ENCODE measurements at places on chromosomes 4 and X.

- DNase-seq: no peak
Measured at GRCh38 chr4:143184217-143184502, 557 bp upstream of the USP38 start.

- no peak for DNase-seq
Measured at GRCh38 chr4:24853142-24853541, 57.8 kb downstream of the SOD3 start.

- no peak for DNase-seq
Measured at GRCh38 chrX:55335296-55335695, 70.6 kb upstream of the PAGE3 start.

DNA sequence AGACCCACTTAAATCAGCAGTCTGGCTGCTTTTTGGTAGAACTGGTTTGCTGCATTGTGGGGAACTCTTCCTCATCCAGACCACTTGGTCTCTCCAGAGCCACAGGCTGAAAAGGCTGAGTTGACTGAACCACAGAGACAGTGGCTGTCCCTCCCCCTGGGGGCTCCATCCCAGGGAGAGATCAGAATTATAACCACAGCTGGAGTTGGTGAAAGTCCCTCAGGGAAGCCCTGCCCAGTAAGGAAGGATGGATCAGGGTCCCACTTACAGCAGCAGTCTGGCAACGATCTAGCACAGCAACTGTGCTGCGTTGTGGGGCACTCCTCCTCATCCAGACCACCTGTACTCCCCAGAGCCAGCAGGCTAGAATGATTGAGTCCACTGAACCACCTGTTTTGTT, 212.7 kb downstream of the SOX3 start:
- DNase-seq: no peak

DNA sequence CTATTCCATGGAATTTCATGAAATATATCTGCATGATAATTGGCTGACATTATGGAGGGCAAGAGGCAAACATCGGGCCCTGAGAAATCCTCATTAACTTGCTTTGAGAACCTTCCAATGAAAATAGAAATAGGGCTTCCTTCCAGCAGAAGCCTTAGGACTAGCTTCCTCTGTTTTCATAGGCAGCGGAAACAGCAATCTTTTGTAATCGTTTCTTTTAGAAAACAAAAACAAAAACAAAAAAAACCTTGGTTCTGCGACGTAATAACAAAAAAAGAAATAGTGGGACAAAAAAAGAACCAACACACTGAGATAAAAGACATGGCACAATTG, 62.9 kb downstream of the GEMIN8 start:
- DNase-seq: no peak

GRCh38 chrX:8310409-8310808, 139.3 kb upstream of the VCX2 start:
- DNase-seq: no peak

DNA sequence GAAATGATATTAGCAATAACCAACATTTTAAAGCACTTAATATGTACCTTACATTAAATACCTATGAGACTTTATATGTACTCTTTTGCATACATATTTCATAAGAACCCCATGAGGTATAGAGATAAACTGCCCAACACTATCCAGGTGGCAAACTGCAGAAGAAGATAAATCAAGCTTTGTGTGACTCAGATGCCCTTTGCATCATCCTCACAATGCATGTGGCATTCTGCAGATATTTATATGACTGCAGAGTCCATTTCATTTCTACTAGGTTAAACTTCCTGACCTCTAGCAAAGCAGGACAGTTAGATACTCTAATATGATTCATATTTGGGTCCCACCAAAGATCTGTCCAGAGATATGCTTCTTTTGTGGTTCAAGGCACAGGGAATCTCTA, 85.6 kb upstream of the RASGEF1B start:
- no peak for DNase-seq

GRCh38 chrX:72016881-72017783, 106.5 kb downstream of the NHSL2 start:
- DNase-seq: no peak

- no peak for DNase-seq
Measured at GRCh38 chr4:5822619-5823018, 70.3 kb downstream of the CRMP1 start.

GRCh38 chrX:20230406-20230805, 36.3 kb downstream of the RPS6KA3 start:
- no peak for DNase-seq

DNA sequence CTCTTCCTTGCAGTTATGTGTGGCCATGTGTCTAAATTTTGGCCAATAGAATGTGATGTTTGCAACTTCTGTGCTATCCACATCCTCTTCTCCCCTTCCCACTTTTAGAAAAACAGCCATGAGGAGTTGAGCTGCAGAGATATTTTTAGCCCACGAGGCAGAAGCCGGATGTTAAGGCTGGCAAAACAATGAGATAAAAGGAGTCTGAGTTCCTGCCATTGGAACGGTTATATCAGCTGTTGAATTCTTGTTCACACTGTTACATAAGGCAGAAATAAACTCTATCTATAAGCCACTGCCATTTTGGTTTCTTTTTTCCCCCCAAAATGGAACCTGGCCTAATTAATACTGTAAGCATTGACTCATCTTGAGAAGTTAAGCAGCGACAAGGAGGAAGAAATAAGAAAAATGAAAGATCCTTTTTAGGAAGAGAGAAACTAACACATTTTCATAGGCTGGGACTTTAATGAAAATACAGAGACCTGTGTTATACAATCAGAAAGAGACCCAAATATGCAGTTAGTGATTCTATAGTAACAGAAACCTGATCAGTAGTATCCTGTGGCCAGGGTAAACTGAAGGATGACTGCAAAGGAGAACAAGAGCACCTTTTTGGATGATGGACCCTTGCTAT, 200.5 kb downstream of the INPP4B start:
- no peak for DNase-seq

GRCh38 chrX:80576806-80577533, 156.7 kb downstream of the TENT5D start:
- DNase-seq: no peak

DNA sequence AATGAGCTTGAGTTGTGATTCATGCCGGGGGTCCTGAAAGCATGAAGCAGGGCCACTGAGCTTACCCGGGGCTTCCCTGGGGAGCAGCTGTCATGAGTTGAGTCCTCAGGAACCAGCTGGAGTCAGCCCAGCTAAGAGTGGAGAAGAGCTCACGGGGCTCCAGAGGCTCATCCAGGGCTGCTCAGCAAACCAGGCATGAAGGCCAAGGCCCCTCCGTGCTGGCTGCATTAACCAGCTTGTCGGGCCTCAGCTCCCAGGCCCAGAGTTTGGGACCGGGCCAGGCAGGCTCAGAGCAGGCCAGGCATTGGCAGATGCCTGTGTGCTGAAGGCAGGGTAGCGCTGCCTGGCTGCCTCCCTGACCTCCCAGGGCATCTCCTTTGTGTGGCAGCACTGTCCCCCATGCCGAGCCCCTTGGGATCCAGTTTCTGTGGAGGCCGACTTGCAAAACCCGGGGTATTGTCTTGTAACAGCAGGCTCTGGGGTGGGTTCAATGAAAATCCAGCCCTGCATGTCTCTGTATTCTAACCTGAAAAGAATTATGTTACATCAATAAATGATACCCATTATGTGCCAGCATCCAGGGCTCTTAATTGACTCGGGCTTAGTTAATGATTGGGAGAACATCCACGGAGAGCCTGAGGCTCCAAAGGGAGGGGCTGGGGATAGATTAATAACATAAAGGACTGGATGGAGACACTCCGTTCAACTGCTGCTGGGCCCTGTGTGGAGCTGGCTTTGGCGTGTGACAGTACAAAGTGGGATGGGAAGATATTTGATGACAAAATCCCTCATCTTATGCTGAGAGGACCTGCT, 68.0 kb upstream of the MSX1 start:
- DNase-seq: no peak

- DNase-seq: no peak
Measured at GRCh38 chr4:141429933-141430332, 206.4 kb upstream of the IL15 start.

GRCh38 chr4:68693325-68694075, 23.0 kb upstream of the UGT2B15 start:
- no peak for DNase-seq

DNA sequence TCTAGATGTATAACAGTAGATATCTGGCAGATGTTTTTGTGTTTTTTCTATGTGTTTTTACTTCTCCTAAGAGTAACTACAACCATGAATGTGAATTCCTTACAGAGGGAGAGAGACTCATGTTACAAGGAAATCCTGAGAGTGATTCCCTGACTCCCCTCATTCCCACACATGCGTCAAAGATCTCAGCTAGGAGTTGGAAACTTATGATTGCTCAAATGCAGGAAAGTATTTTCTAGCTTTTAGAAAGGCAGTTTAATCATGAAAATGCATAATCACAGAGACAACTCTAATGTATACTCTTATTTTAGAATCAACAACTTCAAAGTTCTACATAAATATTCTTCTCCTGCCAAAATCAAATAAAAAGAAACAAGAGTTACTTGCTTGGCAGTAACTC, 121.8 kb downstream of the PDE5A start:
- no peak for DNase-seq

GRCh38 chrX:13085526-13085925, 41.1 kb upstream of the FAM9C start:
- no peak for DNase-seq

- DNase-seq: no peak
Measured at GRCh38 chr4:8739317-8739716, 132.3 kb downstream of the HMX1 start.

DNA sequence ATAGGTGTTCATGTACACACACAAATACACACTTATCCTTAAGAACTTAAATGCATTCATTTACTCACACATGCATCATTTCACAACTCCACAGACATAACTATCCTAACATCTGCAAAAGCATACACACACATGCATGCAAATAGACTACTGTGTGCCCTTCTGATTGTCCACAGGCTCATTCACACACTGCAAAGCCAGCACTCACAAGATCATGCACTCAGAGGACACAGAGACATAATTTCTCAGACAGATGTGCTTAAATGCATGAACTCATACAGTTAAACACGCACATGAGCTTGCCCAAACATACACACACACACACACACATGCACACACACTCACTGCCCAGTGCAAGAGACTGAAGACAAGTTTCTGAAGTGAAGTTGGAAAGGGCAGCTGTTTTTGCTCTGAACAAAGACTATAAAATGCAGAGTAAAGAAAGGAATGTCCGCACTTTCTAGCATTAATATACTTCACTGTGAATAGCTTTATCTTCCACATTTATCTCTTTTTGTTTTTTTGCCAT, 1018.0 kb upstream of the HS3ST1 start:
- no peak for DNase-seq

DNA sequence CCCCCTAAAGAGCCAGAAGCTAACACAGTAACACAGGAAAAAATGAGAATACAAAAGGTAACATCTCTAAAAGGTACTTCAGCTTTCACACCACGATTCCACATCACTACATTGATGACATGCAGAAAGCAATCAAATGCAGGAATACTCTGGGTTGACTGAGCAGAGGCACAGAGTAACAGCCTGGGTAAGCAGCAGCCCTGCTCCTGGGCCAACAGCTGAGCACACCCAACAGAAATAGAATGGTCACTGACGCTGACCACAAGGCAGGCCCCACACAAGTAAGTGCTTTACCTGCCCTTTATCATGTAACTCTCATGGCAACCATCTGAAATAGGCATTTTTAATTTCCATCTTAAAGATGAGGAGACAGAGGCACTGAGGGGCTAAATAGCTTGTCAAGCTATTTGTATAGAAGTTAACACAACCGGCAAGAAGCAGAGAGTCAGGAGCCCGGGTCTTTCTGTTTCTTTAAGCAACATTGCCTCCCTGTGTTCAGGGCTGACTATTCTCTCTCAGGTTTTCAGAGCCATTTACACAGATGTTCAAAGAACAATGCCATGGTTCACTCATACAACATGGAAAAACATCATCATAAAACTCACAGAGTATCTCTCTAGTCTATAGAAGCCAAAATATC, 168.9 kb downstream of the ZNF674 start:
- DNase-seq: no peak

- DNase-seq: no peak
Measured at GRCh38 chr4:110897784-110898183, 274.9 kb upstream of the PITX2 start.

GRCh38 chr4:155543126-155543765, 123.4 kb upstream of the GUCY1A1 start:
- DNase-seq: no peak

DNA sequence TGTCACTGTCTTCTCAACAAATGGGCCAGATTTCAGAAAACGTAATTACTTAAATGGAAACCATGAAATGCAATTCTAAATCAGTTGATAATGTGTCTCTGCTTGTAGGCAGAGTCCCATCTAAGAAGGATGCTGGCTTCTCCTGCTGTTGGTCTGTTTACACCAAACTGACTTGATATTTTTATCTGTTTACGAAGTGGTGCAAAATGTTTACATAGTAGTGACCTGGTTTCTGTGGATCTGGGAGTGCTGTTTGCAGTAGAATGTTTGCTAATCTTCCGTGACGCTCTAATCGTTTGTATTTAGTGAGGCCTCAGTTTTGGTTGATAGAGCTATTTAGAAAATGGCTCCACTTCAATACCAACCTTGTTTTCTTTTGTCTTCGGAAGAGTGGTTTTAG, 213.5 kb downstream of the VEGFC start:
- DNase-seq: no peak

DNA sequence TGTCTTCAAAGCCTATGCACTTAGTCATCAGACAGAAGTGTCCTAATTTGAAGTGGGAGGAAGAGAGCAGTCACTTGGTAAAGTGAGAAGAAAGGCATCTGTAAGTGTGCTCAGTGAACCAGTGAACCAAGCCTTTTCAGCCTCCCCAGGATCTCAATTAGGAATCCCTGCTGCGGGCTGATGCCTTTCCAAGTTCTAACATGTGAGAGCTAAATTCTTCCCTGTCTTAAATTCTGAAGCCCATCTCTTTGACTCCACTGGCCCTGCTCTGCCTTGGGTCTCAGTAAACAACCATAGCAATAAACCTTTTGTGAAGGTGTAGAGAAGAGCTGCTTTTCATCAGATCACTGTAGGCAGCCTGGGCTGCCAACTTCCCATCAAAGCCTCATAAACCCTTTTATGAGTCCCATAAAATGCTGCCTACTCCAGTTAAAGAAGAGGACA, 701.2 kb upstream of the LCORL start:
- no peak for DNase-seq

DNA sequence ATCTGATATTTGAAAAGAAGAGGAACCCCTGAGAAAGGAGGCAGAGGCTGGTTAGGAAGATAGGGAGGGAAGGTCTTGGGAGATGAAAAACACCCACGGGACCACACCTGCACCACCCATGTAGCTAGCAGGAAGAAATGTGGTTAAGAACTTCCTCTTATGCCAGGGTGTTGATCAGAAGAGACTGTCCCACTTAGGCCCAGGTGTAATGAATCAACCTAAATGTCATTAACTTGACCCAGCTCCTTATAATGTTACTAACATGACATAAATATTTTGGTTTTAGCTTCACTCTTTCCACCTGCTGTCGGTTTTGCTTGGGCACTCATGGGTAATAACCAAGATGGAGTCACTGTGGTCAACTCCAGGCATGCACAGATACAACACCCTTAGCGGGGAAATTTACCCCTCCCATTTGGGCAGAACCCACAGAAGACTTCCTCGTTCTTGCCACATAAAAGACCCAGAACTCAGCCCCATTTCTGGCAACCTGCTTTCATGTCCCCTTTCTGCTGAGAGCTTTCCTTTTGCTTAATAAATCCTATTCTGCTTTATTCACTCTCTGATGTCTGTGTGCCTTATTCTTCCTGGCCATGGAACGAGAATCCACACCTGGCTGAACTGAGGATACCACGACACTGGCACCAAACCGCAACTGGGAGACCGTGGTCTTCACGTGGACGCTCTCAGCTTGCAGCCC, 46.8 kb downstream of the ZNF141 start:
- DNase-seq: no peak

All from HuH-7.5 (cell line).